Glutamatergic neuron (in vitro differentiated cells): ENCODE measurements at places on chromosomes 12 and 14. TPM values are rescaled to one million over a fixed set of nuclear protein-coding genes. Genes with fewer than 3 reads are reported as not detected.

TSPAN19 gene
- total RNA-seq, result 2.9 TPM

- DNase-seq, result no peak
- H3K4me1 ChIP-seq, result peaks cover 9% of the 10 kb centered on the region
- no peaks in the 10 kb centered on the region for H3K36me3 ChIP-seq
- no peak overlapping the region for H3K27ac ChIP-seq
- H3K27me3 ChIP-seq, result peaks cover 2% of the 10 kb centered on the region
These were observed 54.5 kb upstream of the PRICKLE1 start for GRCh38 chr12:42643881-42644579.

- no peak for DNase-seq
- H3K27me3 ChIP-seq, result no peaks in the 10 kb centered on the region
- H3K36me3 ChIP-seq, result no peaks in the 10 kb centered on the region
- H3K4me1 ChIP-seq, result peaks cover 2% of the 10 kb centered on the region
- H3K4me3 ChIP-seq, result no peak overlapping the region
These were observed 27.7 kb upstream of the FBXO33 start for GRCh38 chr14:39459795-39460478.

DNA sequence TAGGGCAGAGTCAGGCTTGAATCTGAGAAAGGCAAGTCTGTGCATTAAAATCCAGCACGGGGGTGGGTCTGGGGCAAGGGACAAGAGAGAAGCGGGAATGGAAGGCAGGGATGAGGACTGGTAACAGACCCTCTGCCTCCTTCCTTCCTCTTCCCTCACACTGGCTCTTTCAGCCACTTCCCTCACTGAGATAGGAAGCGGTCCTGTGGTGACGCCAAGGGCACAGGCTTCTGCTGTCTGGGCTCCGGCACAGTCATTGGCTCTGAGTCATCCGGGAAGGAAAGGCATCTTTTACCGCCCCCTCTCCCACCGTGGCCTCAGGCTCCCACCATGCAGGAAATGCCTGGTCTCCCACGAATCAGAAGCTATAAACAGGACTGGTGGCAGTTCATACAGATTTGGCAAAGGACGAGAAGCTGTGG is 70.2 kb downstream of the ETV6 start:
- H3K36me3 ChIP-seq, result no peaks in the 10 kb centered on the region
- H3K27ac ChIP-seq, result no peak overlapping the region
- no peak overlapping the region for H3K4me3 ChIP-seq
- peaks cover under 1% of the 10 kb centered on the region for H3K27me3 ChIP-seq

GRCh38 chr14:89377544-89377943 is 39.5 kb downstream of the FOXN3 start:
- no peak for DNase-seq
- H3K27ac ChIP-seq, result peak overlapping the region; percentile 90
- no peak overlapping the region for H3K4me3 ChIP-seq
- peaks cover 5% of the 10 kb centered on the region for H3K27me3 ChIP-seq
- H3K36me3 ChIP-seq, result peaks cover 8% of the 10 kb centered on the region
- peaks cover 22% of the 10 kb centered on the region for H3K4me1 ChIP-seq

DNA sequence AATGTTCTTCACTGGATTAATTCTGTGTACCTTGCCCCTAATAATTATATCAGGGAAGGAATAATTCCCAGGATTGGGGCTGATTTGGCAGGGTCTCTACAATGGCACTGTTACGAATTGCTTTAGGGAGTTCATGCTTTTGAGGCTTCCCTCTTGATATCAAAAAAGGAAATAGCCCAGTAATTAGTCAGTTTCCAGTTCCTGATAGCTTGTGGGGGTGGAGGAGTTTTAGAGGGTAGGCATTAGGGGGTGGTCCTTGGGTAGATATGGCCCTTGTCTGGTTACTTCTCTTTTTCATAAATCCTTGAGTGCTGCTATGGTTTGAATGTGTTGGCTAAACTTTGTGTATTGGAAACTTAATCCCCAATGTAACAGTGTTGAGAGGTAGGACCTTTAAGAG is 6.1 kb upstream of the SRSF5 start:
- H3K4me1 ChIP-seq, result no peaks in the 10 kb centered on the region
- no peak overlapping the region for H3K4me3 ChIP-seq
- H3K36me3 ChIP-seq, result no peaks in the 10 kb centered on the region
- DNase-seq, result no peak

DNA sequence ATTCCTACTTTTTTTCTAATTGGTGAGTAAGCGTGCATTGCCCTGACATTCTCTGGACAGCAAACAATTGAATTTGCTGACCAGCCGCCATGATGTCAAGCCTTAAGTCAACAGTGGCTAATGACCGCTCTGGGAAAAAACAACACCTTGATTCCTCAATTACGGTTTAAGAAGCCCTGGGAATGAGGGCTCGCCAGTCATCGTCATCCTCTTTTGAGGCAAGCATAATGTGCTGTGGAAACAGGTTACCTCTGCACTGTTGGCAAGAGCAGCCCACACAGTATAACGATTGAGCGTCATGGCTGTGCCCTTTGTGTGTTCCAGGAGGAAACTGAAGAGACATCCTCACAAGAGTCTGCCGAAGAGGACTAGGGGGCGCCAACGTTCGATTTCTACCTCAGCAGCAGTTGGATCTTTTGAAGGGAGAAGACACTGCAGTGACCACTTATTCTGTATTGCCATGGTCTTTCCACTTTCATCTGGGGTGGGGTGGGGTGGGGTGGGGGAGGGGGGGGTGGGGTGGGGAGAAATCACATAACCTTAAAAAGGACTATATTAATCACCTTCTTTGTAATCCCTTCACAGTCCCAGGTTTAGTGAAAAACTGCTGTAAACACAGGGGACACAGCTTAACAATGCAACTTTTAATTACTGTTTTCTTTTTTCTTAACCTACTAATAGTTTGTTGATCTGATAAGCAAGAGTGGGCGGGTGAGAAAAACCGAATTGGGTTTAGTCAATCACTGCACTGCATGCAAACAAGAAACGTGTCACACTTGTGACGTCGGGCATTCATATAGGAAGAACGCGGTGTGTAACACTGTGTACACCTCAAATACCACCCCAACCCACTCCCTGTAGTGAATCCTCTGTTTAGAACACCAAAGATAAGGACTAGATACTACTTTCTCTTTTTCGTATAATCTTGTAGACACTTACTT is 138.9 kb downstream of the HMGA2 start:
- H3K4me1 ChIP-seq, result no peaks in the 10 kb centered on the region
- no peak overlapping the region for H3K4me3 ChIP-seq
- peak; percentile 56 for DNase-seq
- H3K27ac ChIP-seq, result no peak overlapping the region

- H3K4me1 ChIP-seq, result peaks cover 27% of the 10 kb centered on the region
- H3K27ac ChIP-seq, result peak overlapping the region; percentile 76
- DNase-seq, result peak; percentile 57
- H3K4me3 ChIP-seq, result peak overlapping the region; percentile 21
These were observed 199.6 kb upstream of the OTX2 start for GRCh38 chr14:57009585-57010515.

DNA sequence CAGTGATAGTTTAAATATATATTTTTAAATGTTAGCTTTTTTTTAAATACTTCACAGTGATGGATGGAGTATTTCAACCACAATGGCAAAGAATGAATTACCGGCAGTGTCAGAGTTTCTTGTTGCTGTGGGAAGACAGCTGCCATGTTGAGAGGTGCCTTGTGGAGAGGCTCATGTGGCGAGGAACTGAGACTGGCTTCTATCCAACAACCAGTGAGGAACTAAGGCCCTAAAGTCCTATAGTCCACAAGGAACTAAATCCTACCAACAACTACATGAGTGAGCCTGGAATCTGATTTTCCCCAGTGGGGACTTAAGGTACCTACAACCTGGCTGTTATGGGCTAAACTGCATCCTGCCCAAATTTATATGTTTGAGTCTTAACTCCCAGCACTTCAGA is 220.2 kb upstream of the PLEKHG7 start:
- peaks cover 4% of the 10 kb centered on the region for H3K4me1 ChIP-seq
- no peak overlapping the region for H3K27ac ChIP-seq
- no peak for DNase-seq

RGS6 gene
- total RNA-seq, result 1.2 TPM

LGMN gene
- total RNA-seq, result 36.9 TPM

KRT79 gene
- total RNA-seq, result not detected

CISTR gene
- not detected for total RNA-seq

RNASE3 gene
- total RNA-seq, result not detected

ALDH2 gene
- 55.2 TPM for total RNA-seq

DNA sequence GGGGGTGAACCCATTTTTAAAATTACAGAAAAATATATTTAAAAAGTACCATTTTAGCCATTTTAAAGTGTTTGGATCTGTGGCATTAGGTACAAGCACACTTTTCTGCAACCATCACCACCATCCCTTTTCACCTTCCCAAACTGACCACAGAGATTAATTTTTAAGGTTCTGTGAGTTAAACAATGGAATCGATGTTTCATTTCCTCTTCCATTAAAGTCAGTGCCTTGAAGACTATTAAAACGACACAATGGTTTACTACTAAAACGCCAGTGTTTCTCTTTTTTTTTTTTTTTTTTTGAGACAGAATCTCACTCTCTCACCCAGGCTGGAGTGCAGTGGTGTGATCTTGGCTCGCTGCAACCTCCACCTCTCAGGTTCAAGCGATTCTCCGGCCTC is 78.1 kb upstream of the GPR68 start:
- H3K27ac ChIP-seq, result no peak overlapping the region
- no peak for DNase-seq
- peaks cover 3% of the 10 kb centered on the region for H3K27me3 ChIP-seq
- H3K4me1 ChIP-seq, result peaks cover 22% of the 10 kb centered on the region
- H3K36me3 ChIP-seq, result no peaks in the 10 kb centered on the region

DNA sequence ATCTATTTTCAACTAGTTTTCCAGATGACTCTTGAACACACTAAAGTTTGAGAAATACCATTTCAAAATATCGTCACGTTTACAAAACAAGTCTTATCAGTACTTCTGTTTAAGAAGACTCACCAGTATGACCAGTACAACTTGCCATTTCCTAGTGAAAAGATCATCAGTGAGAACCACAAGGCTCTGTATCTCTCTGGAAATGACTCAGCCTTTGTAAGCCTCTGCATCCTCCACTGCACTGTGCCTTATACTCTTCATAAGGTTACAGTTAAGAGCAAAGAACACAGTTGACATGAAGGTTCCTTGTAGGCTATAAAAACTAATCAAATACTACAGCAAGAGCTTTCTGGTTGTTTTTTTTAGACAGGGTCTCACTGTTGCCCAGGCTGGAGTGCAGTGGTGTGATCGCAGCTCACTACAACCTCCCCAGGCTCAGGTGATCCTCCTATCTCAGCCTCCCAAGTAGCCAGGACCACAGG is 5.7 kb upstream of the VTI1B start:
- DNase-seq, result no peak
- no peak overlapping the region for H3K4me3 ChIP-seq
- H3K27ac ChIP-seq, result no peak overlapping the region
- H3K4me1 ChIP-seq, result peaks cover 3% of the 10 kb centered on the region
